Uterus (tissue), 4 donors: ENCODE measurements at places on chromosomes 13 and 19. TPM values are rescaled to one million over a fixed set of nuclear protein-coding genes. Genes with fewer than 3 reads are reported as not detected.
A peak's percentile ranks its signal among the peaks of the same experiment; 100 is the strongest.

- H3K4me3 ChIP-seq: no peak within 1 kb of the TSS
- no peak for DNase-seq
- H3K36me3 ChIP-seq: no peaks in the 10 kb centered on the region
- no peaks in the 10 kb centered on the region for H3K4me1 ChIP-seq
Observed at GRCh38 chr19:42389899-42390298, at the start of gene CNFN. CNFN (minus strand) TSS chr19:42390297; CDS start chr19:42389037, 1,260 bp downstream.

The TEX29 gene
- total RNA-seq: 0.91 TPM

DNA sequence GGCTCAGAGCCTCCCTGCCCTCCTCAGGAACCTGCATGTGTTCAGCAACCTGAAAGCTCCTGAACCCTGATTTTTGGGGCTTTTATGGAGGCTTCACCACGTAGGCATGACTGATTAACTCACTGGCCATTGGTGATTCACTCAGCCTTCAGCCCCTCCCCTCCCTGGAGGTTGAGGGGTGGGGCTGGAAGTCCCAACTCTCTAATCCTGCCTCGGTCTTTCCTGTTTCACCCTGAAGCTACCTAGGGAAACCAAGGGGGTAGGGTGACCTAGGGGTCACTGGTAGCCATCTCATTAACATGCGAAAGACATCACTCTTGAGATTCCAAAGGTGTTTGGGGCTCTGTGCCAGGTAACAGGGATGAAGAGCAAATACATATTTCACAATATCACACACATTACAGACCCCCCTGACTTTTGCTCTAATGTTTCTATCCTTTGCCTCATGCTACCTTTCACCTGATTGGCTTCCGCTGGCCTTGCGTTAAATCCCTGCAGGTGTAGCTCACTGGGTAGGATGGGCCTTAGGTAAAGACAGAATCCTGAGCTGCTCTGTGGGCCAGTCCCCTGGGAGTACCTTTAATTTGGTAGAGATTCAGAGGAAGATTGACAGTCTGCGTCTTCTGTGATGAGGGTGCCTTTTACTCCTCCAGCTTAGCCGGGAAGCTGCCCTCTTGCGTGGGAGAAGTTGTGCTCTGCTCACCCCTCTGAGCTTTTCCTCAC is 260.6 kb downstream of the ATP8A2 start:
- H3K4me1 ChIP-seq: no peaks in the 10 kb centered on the region
- H3K36me3 ChIP-seq: no peaks in the 10 kb centered on the region
- no peak overlapping the region for H3K27ac ChIP-seq
- no peak overlapping the region for H3K4me3 ChIP-seq
- DNase-seq: no peak

The NOP53 gene
- total RNA-seq: 555 TPM

DNA sequence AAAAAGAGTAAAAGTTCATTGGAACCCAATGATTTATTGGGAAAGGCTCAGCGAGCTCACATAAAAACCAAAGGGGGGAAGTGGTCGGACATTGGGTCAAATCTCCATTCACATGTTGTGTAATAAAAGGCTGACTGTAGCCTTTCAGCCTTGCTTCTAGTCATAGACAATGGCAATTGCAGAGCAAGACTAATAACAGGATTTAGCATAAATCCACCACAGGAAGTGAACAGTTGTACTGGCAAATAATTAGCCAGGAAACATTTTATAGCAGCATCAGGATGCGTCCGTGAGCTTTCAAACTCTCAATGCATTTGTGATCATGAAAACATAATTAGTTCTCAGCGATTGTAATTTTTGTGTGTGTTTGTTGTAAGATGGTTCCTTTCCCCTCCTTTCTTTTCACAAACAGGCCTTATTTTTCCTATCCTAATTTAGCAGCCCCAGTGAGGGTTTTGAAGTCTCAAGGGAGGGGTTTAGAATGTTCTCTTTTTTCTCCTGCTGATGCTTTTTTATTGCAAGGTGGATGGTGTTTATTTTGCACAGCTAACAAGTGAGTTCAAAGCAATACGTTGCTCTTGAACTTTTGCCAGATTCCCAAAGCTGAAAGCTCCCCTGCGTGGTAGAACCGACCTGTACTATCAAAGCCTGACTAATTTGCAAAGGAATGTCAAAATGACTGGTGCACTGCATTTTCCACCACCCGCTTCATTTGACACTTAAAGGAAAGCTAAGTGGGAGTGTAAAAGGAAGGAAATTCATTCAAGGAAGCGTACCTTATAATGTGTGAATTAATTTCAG is 105.6 kb downstream of the SPRY2 start:
- no peaks in the 10 kb centered on the region for H3K27me3 ChIP-seq
- H3K4me3 ChIP-seq: no peak overlapping the region
- no peak overlapping the region for H3K27ac ChIP-seq
- no peak for DNase-seq
- no peaks in the 10 kb centered on the region for H3K4me1 ChIP-seq

- no peak overlapping the region for H3K4me3 ChIP-seq
- H3K4me1 ChIP-seq: no peaks in the 10 kb centered on the region
- peaks cover 8% of the 10 kb centered on the region for H3K27me3 ChIP-seq
- DNase-seq: peak; percentile 70
- no peaks in the 10 kb centered on the region for H3K36me3 ChIP-seq
- no peak overlapping the region for H3K27ac ChIP-seq
Observed at GRCh38 chr19:14472202-14472938, 2.8 kb downstream of the PTGER1 start.

DNA sequence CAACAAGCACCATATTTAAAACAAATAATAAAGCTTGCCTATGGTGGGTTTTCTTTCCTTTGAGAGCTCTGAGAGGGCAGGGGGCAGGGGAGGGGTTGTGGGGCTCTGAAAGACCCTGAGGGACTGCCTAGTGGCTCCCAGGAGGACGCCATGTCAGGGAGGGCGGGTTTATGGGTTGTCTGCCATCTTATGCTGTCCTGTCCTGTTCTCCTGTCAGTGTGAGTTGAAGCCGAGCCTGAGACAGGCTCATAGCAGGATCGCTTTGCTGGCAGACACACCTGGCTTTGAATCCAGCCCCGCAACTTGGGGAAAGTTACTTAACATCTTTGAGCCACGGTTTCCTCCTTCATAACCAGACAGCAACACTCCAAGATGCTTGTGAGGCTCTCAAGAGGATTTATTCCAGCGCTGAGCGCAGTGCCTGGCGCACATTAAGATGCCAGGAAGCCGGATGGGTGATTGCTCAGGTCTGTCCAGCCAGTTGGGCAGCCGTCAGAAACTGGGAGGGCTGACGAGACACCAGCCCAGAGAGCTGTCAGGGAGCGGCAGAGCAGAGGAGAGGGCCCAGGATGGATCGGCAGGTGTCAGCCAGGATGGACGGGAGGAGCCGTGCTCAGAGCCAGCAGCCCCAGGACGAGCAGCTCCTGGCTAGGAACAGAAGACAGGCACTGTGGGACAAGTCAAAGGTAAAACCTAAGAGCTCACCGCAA is 36.8 kb upstream of the C1QTNF9 start:
- peaks cover 8% of the 10 kb centered on the region for H3K4me1 ChIP-seq
- no peak for DNase-seq
- H3K27me3 ChIP-seq: no peaks in the 10 kb centered on the region
- H3K36me3 ChIP-seq: no peaks in the 10 kb centered on the region
- peak overlapping the region; percentile 87 for H3K27ac ChIP-seq

GRCh38 chr13:64930636-64931035 is 2299.5 kb downstream of the PCDH9 start:
- no peaks in the 10 kb centered on the region for H3K27me3 ChIP-seq
- H3K4me3 ChIP-seq: no peak overlapping the region
- no peaks in the 10 kb centered on the region for H3K36me3 ChIP-seq
- H3K27ac ChIP-seq: no peak overlapping the region
- DNase-seq: no peak
- H3K4me1 ChIP-seq: no peaks in the 10 kb centered on the region

- no peak for DNase-seq
- no peak overlapping the region for H3K4me3 ChIP-seq
Observed at GRCh38 chr13:30362005-30362788, 54.8 kb upstream of the KATNAL1 start.

The CFD gene
- total RNA-seq: 3.2 TPM
